Activated T-cell treated with anti-CD3 and anti-CD28 coated beads for 24 hours (primary cell): ENCODE measurements at places on chromosomes 4 and X.

DNA sequence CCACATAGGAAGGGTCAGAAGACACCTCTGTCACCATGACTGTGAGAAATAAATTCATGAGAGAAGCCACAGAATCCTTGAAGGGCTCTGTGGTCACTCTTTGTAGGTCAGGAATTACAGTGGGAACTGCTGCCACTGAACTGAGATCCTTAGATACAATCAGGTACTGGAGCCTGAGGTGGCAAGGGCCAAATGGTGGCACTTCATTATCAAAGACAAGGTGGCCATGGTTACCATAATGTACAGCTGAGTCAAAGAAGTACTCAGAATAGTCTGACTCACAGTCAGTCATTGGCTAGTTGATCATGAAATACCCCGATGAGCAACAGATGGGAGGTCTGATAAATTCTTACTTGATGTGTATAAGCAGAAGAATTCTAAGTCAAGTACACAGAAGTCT lies 131.9 kb downstream of the RTL3 start:
- no peak for DNase-seq

- DNase-seq: no peak
These were observed 17.9 kb downstream of the REELD1 start for GRCh38 chr4:146232131-146232722.

GRCh38 chrX:11341274-11342201 lies 48.3 kb downstream of the AMELX start:
- DNase-seq: no peak

GRCh38 chr4:77496457-77496856 lies 109.2 kb upstream of the CXCL13 start:
- no peak for DNase-seq

GRCh38 chrX:698206-698605 lies 67.6 kb downstream of the SHOX start:
- DNase-seq: no peak

- DNase-seq: no peak
These were observed 496.3 kb downstream of the STPG2 start for GRCh38 chr4:97646997-97647396.

DNA sequence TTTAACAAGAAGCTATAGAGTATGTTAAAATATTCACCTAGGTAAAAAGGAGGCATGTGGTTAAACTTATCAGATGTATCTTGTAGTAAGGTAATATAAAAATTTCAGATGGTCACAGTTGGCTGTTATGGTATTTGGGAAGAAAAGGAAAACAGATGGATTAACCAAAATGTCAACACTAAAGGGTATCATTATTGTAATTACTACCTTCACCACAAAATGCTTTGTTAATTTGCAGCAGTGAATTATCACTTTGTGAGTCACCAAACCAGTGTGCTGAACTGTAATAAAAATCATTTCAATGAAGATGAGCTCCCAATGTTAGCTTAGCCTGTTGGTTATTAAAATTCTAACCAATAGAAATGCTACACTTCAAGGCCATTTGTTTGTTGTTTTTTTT lies 233.9 kb downstream of the RPA4 start:
- DNase-seq: no peak

- DNase-seq: peak; percentile 31
These were observed 29.4 kb downstream of the IRF2 start for GRCh38 chr4:184444953-184445309.

- no peak for DNase-seq
These were observed 97.1 kb downstream of the ENOX2 start for GRCh38 chrX:130805903-130806302.

DNA sequence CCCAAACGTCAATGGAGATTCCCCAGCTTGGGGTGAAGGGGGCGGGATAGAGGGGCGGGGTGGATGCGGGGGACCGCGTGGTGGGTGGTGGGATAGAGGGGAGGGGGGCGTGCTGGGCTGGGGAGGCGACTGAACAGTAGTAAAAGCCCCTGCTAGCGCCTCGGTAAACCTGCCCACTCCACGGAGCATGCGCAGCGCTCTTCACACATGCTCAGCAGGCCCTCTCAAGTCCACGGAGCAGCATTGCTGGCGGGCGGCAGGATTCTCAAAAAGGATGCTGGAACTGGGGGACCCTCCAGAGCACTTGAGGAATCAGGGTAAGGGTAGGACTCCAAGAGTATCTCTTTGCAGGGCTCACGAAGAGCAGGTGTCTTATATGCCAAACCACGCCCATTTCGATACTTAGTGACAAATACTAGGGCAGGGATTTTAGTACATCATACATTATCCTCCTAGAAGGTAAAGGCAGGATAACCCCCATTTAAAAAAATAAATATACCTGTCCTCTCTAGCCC lies 378 bp upstream of the RPS6KA6 start:
- no peak for DNase-seq

DNA sequence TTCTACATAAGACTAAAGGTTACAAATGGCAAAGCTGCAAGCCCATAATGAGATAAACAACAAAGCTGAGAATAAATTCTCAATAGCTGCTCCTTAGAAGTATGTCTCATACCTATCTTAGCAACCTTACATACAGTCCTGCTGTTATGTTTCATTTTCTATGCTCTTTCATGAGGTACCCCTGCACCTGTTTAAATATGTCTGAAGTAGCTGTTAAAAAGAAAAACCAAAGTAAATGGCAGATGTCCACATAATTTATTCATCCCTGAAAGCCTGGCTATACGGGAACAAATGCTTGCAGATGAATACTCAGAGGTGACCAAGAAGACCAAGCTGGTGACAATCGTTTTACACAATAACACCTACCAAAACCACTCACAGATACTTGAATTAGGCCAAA lies 22.5 kb downstream of the PPA2 start:
- DNase-seq: no peak

DNA sequence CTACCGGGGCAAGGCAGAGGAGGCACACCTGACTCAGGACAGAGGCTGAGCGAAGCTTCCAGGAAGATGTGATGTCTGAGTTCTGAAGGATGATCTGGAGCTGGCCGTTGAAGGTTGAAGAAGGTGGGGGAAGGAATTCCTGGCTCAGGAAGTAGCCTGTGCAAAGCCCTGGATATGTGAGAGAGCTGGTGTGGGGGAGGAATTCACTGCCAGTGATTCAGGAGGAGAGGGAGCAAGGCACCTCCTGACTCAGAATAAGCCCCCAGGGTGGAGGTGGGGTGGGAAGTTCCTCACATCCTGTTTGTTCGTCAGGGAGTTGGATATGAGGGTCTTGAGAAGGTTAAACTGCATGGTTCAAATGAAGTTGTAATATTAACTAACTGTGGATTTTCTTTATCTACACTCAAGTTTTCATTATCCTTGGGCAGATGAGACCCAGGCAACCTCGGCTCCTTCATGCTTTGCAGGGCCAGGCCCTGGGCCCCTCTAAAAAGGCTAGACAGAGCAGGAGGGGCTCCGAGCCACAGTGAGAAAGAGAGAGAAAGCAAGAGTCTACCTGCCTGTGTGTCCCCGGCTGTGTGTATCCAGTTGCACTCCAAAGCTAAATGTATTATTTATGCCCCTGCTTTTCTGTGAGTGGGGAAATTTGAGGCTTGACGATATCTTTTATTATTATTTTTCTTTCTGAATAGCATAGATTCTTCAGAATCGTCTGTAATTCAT lies 7.1 kb downstream of the NHSL2 start:
- DNase-seq: no peak

- no peak for DNase-seq
These were observed 114.0 kb upstream of the LNX1 start for GRCh38 chr4:53705151-53705764.

DNA sequence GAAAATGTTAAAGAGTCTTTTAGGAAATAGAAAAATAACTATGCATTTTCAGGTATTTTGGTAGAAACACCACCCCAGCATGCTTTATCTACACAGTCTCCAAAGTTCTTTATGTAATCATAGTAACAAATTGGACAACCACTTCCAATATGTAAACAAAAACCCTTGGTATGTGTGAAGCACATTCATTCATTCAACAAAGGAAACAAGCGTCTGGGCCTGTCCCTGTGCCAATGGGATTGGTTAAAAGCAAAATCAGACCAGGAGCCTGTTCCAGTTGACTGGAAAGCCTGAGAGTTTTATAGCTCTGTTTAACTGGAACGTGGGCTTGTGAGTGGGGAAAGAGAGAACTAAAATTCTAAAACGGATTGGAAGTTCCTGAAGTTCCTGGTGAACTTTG lies 41.3 kb upstream of the TENM3 start:
- DNase-seq: no peak

GRCh38 chr4:39025552-39026085 lies 6.6 kb downstream of the TMEM156 start:
- no peak for DNase-seq
